Gastrocnemius medialis (tissue), 4 donors: ENCODE measurements at places on chromosomes 13 and 19. TPM values are rescaled to one million over a fixed set of nuclear protein-coding genes. Genes with fewer than 3 reads are reported as not detected.

DNA sequence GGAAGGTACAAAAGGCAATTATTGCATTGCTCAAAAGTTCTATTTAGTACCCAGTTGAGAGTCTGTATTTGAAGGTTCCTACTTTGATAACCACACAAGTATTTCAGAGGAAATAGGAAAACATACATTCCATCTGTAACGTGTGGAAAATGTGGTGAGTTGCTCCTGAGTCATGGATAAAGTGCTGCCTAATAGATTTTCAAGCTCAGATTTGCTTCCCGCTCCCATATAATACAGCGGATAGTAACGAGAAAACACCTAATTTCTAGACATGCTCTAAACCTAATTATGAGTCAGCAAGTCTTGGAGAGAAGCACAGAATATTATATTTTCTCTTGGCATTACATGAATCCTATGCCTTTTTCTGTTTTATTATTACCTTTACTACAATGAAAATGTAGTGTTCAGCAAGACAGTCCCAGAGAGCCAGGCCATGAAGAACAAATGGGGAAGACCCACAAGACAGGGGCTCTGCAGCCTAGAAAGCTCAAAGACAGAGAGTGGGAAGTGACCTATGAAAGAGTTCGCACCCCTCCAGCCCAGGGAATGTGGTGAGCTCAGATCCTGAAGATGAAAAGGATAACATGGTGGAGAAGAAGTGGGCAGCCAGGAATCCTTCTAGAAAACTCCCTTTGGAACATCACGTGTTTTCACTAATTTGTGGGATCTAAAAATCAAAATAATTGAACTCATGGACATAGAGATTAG is 116.1 kb downstream of the STARD13 start:
- H3K36me3 ChIP-seq = no peaks in the 10 kb centered on the region
- no peaks in the 10 kb centered on the region for H3K27me3 ChIP-seq
- DNase-seq = no peak
- H3K4me1 ChIP-seq = peaks cover 25% of the 10 kb centered on the region

GRCh38 chr19:40492274-40492673 is 25.5 kb downstream of the SPTBN4 start:
- H3K4me3 ChIP-seq = no peak overlapping the region
- DNase-seq = no peak
- no peaks in the 10 kb centered on the region for H3K4me1 ChIP-seq
- H3K27me3 ChIP-seq = peaks cover 5% of the 10 kb centered on the region
- H3K27ac ChIP-seq = no peak overlapping the region

GRCh38 chr13:26867451-26868091 is 107.0 kb upstream of the GPR12 start:
- no peaks in the 10 kb centered on the region for H3K36me3 ChIP-seq
- H3K27me3 ChIP-seq = no peaks in the 10 kb centered on the region
- H3K27ac ChIP-seq = no peak overlapping the region

Gene SH2D3A
- not detected for total RNA-seq

DNA sequence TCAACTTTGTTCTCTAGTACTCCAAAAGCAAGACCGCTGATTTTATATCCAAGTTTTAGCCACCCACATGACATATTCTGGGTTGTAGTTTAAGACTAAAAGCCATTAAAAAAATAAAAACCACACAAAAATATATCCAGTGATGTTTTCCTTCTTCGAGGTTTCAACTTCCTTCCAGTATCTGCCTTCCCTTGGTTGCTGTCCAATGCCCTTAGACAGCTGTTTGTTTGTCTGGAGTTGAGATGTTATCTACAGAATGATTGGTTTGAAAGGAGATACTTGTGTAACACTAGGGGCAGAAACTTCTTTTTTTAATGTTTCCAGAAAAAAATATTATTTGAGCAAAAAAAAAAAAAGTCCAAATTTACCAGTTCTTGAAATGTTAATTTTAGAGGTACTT is 591.5 kb upstream of the PCDH9 start:
- H3K27me3 ChIP-seq = no peaks in the 10 kb centered on the region
- DNase-seq = no peak
- H3K4me1 ChIP-seq = no peaks in the 10 kb centered on the region
- H3K36me3 ChIP-seq = no peaks in the 10 kb centered on the region

GRCh38 chr13:20168396-20168795 is 7.5 kb upstream of the GJA3 start:
- no peak overlapping the region for H3K27ac ChIP-seq
- no peaks in the 10 kb centered on the region for H3K27me3 ChIP-seq
- no peaks in the 10 kb centered on the region for H3K36me3 ChIP-seq
- no peak overlapping the region for H3K4me3 ChIP-seq
- H3K4me1 ChIP-seq = no peaks in the 10 kb centered on the region

- H3K27me3 ChIP-seq = no peaks in the 10 kb centered on the region
- no peak overlapping the region for H3K4me3 ChIP-seq
- H3K4me1 ChIP-seq = no peaks in the 10 kb centered on the region
- H3K36me3 ChIP-seq = no peaks in the 10 kb centered on the region
- DNase-seq = no peak
Measured at GRCh38 chr13:98252931-98253470, 75.9 kb upstream of the RNF113B start.

Gene SHANK1
- total RNA-seq = not detected

- H3K27ac ChIP-seq = peak overlapping the region; percentile 77
- no peaks in the 10 kb centered on the region for H3K36me3 ChIP-seq
- H3K4me1 ChIP-seq = peaks cover 56% of the 10 kb centered on the region
- H3K27me3 ChIP-seq = no peaks in the 10 kb centered on the region
- no peak for DNase-seq
Measured at GRCh38 chr13:111186305-111186935, 71.3 kb downstream of the ARHGEF7 start.

DNA sequence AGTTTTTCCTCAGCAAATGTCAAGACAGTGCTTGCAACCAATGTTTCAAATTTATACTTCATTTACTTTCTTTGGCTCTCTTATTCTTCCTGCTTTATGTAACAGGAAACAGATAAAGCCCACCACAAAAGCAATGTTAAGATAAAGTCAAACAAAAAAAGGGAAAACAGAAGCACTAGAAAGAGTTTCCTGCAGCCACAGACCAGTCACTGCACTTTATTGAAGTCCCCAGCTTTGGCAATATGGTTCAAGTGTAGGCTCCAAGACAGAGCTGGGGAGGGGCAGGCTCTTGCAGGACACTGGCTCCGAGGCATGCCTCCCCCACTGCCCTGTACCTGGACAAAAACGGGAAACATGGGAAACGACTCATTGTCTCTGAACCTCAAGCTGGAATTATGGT is 15.3 kb upstream of the CDC16 start:
- H3K36me3 ChIP-seq = no peaks in the 10 kb centered on the region
- no peak overlapping the region for H3K27ac ChIP-seq
- no peak for DNase-seq
- no peaks in the 10 kb centered on the region for H3K27me3 ChIP-seq

GRCh38 chr19:56403261-56403660 is 871 bp upstream of the ZNF583 start:
- H3K27me3 ChIP-seq = no peaks in the 10 kb centered on the region
- peaks cover 8% of the 10 kb centered on the region for H3K36me3 ChIP-seq
- peak overlapping the region; percentile 91 for H3K27ac ChIP-seq

- H3K27ac ChIP-seq = peak overlapping the region; percentile 47
- no peaks in the 10 kb centered on the region for H3K27me3 ChIP-seq
- no peaks in the 10 kb centered on the region for H3K36me3 ChIP-seq
- H3K4me1 ChIP-seq = peaks cover 29% of the 10 kb centered on the region
Measured at GRCh38 chr19:5947435-5947834, 30.5 kb downstream of the RANBP3 start.

GRCh38 chr13:79684371-79684770 is 203.4 kb downstream of the NDFIP2 start:
- DNase-seq = no peak
- no peaks in the 10 kb centered on the region for H3K27me3 ChIP-seq
- H3K27ac ChIP-seq = no peak overlapping the region
- H3K36me3 ChIP-seq = no peaks in the 10 kb centered on the region

DNA sequence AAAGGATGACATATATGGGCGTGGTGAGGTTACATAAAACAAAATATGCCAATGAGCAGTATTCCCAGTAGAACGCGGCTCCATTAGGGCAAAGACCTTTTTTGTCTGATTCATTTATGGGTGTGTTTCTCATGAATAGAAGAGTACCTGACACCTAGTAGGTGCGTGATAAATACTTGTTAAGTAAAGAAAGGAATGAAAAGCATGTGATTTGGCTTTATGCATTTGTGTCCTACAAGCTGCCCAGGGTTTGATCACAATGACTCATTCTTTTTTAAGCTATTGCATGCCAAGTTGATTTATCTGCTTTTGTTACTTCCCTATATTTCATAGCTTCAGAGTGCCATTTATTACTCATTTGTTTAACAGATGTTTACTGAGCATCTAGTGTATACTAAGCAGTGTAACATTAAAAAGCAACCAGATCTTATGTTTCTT is 19.1 kb upstream of the KCTD4 start:
- no peaks in the 10 kb centered on the region for H3K27me3 ChIP-seq
- H3K4me3 ChIP-seq = peak overlapping the region; percentile 26
- H3K36me3 ChIP-seq = no peaks in the 10 kb centered on the region
- peaks cover 19% of the 10 kb centered on the region for H3K4me1 ChIP-seq

DNA sequence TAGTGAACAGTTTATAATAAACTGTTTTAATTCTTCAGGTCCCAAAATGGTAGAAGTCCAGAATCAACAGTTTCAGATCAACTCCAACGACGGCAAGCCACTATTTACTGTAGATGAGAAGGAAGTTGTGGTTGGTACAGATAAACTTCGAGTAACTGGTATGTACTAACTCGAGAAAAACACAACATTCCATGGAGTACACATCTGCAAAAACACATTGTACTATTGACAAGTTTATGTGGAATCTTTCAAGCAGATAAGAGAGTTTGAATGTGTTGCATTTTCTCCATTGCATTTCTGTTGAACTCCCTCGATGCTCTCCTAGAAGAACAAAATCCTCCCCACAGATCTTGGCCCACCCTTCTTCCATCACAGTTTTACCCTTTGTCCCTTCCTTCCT is 98.5 kb downstream of the SGCG start:
- H3K4me1 ChIP-seq = no peaks in the 10 kb centered on the region
- H3K27me3 ChIP-seq = no peaks in the 10 kb centered on the region
- no peak for DNase-seq
- H3K27ac ChIP-seq = no peak overlapping the region

Gene URI1
- total RNA-seq = 84.1 TPM

- DNase-seq = no peak
- H3K27me3 ChIP-seq = no peaks in the 10 kb centered on the region
- peaks cover 15% of the 10 kb centered on the region for H3K4me1 ChIP-seq
- H3K36me3 ChIP-seq = no peaks in the 10 kb centered on the region
- peak overlapping the region; percentile 31 for H3K27ac ChIP-seq
- no peak overlapping the region for H3K4me3 ChIP-seq
Measured at GRCh38 chr13:23436680-23437079, 3.2 kb upstream of the SACS start.
